NCI-H526 treated with DMSO at 0.1 percent for 48 hours (cell line): ENCODE measurements at places on chromosomes 12 and 14.

DNA sequence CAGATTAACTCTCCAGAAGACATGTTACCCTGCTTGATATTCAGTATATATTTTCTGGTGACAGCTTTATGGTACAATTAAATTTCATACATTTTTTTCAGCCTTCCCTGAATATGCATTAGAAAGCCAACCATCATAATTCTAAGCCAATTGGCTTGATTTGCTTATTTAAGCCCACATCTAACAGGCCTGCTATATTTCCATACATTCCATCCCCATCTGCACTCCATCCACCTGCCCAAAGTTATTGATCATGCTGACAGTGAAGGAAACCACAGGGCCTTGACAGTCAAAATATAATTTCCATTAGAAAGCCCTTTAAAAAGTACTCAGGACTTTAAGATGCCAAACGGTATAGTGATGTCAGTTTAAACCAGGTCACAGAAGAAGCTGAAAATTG lies 164.3 kb downstream of the GXYLT1 start:
- DNase-seq: no peak

GRCh38 chr12:127063339-127064072 lies 1203.5 kb upstream of the TMEM132C start:
- no peak for DNase-seq

DNA sequence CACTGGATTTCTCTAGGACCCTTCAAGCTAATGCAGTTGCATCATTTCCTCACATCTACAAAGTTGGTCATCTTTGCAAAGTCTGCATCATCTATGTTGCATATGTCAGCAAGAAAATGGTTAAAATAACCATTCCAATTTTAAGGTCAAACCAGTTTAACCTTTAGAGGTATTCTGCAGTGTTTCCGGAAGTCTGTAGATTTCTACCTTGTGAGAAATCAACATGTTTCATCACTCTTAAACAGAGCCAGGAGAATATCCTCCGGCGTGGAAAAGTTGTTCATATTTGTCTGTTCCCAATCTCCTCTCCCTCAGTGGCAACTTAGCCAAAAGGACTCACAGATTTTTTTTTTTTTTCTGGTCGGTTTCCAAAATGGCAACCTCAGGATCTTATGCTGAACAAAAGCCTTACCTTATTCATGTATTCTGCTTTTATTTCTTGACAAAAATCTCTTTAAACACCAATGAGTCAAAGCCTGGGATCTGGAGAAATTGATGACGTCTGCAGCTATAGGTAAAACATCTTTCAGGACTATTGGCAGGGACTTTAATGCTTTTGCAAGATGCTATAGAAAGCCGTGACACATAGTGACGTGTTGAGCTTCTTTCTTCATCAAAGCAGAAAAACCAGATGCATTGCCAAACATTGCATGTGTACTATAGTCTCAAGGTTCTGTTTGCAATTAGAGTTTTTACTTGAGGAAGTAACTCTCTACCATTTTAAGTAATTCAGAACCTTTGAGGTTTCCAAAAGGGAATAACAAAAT lies 16.0 kb upstream of the CDK17 start:
- no peak for DNase-seq

GRCh38 chr12:105944628-105945027 lies 194.1 kb downstream of the NUAK1 start:
- DNase-seq: no peak

DNA sequence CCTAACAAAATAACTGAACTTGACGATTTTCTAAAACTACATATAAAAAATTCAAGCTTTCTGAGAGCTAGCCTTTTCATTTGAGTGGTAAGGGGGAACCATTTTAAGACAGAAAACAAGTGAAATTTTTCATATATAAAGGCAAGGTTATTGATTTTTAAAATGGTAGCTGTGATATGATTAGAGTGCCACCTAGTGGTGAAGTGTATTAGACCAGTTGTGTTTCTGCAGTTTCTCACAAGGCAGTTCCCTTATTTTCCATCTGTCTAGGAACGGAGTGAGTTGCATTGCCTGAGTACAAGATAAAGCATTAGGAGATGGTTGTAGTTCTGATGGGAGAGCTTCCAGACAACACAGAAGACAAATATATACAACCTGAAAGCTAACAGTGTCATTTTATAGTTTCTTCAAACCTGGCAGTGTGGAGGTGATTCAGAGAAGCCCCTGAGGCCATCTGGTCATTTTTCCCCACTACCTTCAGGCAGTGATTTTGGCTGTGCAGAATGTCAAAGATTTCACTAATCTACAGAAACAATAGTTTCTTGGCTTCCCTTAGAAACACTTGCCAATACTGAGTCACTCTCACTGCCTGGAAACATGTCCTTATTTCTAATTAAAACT lies 180.8 kb downstream of the C12orf50 start:
- peak; percentile 32 for DNase-seq

GRCh38 chr12:133156125-133156690 lies 25.1 kb upstream of the ZNF268 start:
- no peak for DNase-seq

DNA sequence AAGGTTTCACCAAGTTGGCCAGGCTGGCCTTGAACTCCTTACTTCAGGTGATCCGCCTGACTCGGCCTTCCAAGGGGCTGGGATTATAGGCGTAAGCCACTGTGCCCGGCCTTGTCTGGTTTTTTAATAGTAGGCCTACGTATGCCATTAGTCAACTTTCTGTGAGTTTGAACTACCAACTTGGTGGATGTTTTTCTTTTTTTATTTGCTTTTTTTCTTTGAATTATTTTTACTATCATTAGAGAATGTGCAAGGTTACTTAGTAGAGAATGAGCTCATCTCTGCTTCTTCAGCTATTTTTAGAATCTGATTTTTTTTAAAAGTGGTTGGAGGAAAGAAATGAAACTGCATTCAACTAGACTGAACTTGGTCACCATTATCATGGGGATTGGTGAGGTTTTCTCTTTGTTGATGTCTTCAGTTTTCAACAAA lies 51.4 kb downstream of the HMGA2 start:
- no peak for DNase-seq
